ENCODE measurements at places on chromosomes 16 and 17.

DNA sequence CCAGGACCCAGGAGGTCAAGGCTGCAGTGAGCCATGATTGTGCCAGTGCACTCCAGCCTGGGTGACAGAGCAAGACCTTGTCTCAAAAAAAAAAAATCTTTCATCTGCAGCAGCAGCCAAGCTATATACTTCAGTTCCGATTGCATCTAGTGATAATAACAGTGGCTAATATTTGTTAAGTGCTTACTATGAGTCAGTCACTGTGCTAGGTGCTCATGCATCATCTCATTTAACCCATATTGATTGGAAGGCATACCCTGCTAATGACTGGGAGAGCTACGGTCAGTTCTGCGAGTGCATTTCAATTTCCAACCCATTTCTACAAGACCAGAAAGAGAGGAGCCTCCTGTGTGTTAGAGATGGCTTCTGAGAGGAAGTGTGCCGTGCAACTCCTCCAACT is 7.7 kb upstream of the TUBG2 start:
- DNase-seq: no peak

DNA sequence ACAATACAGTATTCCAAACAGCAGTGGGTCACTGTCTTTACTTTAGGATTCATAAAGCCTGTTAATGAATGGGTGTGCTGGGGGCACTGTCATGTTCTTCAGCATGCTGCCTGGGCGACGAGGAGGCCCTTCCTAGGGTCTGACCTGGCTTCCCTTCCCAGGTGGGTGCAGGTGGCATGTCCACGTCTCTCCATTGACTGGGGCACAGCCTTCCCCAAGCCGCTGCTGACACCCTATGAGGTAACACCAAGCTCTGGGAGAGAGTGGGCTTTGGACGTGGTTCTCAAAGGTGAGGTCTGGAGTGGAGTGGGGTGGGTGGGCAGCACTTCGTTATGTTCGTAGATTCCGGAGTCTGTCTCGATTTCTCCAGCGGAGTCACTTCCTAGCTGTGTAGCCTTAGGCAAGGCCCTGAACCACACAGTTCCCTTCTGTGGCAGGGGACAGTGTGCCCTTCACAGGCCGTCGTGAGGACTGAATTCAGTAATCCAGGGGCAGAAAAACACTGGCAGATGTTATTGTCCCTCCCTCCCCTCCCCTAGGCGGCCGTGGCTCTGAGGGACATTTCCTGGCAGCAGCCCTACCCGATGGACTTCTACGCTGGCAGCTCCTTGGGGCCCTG is 771 bp upstream of the OVCA2 start:
- DNase-seq: no peak

DNA sequence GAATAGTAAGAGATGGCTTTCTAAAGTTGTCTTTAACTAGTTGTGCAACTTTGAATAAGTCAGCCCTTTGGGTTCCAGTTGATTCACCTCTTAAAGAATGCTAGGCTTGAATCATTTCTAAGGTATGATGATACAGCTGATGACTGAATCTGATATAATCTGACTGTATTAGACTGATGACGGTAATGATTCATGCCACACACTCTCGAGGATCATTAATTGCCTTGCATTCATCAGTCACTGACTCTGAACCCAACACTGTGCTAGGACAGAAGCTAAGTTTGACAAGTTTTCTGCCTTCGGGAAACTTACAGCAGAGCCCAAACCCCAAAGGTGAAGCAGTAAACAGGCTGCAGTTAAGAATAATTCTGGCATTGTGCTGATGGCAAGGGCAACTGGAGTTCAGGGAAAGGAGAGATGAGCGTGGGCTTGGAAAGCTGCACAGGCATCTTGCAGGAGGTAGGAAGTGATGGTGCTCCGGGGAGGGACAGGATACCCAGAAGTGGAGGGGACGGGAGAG is 25.8 kb downstream of the ASIC2 start:
- no peak for DNase-seq

DNA sequence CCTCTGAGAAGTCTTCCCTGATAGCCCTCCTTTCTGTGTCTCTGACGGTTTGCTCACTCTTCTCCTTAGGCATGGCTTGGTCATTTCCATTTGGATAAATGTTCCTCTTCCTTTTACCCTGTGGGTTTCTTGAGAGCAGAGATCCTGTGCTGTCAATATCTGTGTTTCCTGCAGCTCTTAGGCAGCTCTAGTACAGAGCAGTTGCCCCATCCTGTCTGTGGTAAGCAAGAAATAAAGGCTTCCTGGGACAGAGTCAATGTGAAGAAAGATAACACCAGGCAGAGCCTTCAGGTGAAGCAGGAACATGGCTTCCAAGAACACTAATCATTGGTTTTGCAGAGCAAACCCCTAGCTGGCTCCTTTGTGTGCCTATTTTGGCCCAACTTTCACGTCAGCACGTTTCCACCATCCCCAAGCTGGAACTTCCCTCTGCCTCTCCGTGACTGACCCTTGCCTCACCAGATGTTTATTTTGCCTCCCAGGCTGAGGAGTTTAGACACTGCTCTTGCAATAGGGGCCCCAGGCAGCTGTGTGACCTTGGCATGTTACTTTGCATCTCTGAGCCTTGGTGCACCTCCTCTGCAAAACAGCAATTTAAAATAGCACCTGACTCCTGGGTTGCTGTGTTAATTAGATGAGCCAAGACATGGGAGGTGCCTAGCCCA is 49.6 kb upstream of the SIAH1 start:
- DNase-seq: no peak

DNA sequence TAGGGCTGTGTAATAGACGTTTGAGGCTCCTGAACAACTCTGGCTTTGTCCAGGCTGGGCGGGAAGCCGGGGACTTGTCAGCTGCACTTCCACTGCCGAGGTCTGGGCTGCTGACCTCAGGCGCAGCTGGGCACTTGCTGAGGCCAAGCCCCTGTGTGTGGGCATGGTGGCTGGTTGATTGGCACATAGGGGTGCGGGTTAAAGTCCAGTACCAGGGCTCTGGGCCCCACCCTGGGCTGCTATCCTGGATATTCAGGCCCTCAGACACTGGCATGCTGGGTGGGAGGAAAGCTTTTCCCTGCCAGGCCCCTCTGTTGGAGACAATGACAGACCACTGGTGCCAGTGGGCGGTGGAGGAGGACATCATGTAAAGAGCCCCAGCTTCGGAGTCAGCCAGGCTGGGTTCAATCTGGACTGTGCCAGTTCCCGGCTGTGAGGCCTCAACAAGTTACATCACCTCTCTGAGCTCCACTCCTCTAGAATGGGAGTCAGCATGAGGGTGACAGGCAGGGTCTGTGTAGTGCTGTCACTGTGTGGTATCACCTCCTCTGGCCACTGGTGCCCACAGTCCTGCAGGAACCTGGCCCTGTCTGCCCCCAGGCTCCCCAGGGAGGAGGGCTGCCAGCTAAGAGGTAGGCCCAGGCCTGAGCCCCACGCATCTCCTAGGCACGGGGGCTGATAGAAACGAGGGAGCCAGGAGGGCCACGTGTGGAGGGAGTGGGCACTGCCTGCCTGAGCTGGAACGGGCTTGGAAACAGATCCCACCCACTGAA is 42.5 kb downstream of the PSME3IP1 start:
- no peak for DNase-seq

DNA sequence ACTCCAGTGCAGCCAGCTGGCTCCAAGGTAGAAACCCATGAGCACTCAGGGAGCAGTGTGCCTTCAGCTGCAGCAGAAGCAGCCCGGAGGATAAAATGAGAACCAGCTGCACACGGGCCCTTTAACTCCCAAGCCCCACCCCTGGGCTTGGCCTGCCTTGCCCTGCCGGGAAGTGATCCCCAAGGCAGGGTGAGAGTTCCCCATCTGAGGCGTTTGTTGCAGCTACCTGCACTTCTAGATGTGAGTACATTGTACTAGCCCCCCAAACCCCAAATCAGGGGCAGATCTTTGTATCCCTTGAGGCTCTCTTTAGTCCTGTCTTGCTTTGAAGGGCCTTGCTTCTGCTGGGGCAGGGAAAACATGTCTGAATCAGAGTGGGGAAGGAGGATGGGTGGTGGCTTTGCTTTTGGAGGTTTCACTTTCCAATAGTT is at the start of gene MVP:
TSS of gene MVP (plus strand) at position 192 of the 431 bp plus-strand sequence. CDS start 10,088 bp downstream, outside the sequence.
- DNase-seq: no peak

- DNase-seq: no peak
Measured at GRCh38 chr16:27434141-27435051, 32.4 kb downstream of the IL21R start.

Measured in HEK293T (cell line).